Amygdala (tissue), 56 donors: ENCODE measurements at places on chromosomes 7 and 10.

DNA sequence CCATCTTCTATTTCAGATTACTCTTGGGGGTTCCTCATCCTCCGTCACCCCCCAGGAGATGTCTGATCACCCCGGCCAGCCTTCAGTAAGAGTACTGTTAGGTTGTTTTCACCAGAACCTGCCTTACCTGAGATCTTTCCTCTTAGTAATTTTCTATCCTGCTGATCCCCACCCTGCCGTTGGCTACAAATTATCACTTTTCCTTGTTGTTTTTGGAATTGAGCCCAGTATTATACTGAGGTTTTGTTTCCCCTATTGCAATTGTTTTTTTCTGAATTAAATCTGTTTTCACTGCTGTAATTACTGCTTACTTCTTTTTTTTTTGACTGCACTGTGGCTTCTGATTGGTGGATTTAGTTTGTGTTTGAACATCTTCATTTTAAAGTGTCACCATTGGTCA, 14.7 kb downstream of the SPAM1 start:
- no peak for DNase-seq

GRCh38 chr7:155348806-155349205, 51.1 kb downstream of the INSIG1 start:
- no peak for DNase-seq

DNA sequence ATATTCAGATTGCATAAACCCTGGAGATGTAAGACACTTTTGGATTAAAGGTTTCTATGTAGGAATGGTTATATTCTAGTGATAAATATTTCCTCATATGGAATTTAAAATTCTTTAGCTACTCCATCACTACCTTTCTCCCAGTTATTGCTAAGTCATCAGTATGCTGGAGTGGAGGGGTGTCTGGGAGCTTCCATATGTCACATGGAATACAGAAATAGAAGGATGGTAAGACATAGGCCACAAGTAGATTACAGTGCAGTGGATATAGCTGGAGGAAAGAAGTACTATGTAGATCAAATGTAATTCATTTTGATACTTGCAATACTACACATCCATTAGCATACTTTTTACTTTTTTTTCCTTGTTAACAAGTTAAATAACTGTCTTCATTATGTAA, 428.4 kb downstream of the ARL4A start:
- DNase-seq: no peak

DNA sequence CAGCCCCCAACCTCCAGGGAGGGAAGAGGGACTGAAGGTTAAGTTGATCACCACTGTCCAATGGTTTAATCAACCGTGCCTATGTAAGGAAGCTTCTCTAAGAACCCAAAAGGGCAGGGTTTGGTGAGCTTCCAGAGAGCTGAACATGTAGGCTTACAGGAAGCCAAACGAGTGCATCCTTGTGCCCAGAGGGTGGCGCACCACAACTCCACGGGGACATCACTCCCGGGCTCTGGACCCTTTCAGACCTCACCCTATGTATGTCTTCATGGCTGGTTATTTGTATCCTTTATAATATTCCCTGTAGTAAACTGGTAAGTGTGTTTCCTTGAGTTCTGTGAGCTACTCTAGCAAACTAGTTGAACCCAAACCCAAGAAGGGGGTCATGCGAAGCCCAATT, 11.5 kb upstream of the NFKB2 start:
- DNase-seq: no peak

- no peak for DNase-seq
Measured at GRCh38 chr10:77881636-77882035, 44.9 kb downstream of the DLG5 start.

DNA sequence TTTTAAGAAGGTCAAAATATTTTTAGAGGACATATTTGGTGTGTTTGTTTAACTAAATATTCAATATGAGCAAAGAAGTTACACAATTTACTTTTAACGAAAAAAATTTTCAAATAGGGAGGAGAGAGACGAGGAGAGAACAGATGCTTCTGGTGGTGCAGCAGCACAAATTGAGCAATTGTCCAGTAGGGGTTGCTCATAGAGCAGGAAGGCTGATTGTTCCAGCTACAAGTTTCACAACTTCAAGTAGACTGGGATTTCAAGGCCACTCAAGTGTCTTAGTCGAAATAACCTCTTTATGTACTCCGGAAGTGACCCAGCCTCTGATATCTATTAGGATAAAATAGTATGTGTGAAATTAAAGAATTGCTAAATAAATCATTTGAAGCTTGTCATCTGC, 197.9 kb downstream of the HDAC9 start:
- no peak for DNase-seq

DNA sequence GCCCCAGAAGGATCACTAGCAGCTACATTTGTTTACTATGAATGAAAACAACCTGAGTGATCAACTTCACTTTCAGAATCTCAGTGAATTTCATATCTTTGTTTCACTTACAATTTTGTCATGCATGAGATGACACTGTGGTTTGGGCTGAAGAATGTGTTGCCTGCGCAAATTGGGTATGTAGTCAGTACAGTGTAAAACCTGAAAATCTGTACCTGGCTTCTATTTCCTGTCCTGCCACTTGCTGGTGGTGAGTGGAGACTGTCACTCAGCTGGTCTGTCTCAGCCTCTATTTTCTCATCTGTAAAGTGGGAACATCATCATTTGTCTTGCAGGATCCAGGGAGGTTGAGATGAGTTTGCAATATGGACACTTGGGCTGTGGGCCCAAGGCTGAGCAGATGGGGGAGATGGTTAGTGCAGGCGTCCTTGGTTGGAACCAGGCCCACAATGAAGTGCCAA, 118.0 kb downstream of the WDFY4 start:
- no peak for DNase-seq

DNA sequence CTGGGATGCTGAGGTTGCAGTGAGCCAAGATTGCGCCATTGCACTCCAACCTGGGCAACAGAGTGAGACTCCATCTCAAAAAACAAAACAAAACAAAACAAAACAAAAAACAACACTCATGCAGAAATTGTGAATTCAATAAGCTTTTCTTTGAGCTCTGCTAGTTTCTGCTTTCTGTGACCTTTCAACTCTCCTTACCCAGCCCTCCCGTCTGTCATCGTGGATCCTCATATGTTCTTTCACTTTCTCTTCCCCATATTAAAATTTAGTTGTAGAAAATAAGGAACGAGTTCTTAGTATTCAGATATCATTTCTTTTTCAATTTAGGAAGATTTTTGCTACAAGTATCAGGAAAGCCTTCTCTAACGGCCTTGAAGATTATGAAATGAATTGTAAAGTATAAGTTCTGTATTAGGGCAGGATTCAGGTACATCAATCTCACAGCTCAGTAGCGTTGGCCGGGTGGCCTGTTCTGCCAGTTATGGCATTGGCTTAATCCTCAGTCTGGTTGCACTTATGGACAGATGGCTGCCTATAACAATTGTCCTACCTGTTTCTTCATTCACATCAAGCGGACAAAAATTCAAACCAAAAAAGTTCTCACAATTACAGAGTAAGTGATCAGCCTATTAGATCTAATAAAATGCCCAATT, 1167.0 kb downstream of the SORCS3 start:
- no peak for DNase-seq

- no peak for DNase-seq
Measured at GRCh38 chr7:74226633-74227032, 16.8 kb downstream of the LAT2 start.

GRCh38 chr7:27088002-27088922, 7.5 kb downstream of the HOXA1 start:
- DNase-seq: no peak

DNA sequence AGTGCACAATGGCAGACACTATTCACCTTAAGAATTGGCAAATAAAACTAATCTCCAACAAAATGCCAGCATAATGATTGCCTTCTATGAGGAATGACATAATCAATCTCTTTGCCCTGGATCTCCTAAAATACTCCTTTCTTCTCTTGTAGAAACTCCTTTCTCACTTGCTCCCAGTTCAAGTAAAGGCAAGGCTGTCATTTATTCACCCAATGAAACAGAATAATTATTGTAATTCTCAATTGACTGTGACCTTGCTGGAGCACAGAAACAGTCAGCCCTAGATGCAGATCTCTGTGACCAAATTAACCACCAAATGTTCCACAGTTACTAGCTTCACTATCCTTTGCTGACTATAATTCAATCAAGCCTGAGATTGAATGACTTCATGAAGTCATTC, 99.3 kb downstream of the SEMA3C start:
- no peak for DNase-seq

DNA sequence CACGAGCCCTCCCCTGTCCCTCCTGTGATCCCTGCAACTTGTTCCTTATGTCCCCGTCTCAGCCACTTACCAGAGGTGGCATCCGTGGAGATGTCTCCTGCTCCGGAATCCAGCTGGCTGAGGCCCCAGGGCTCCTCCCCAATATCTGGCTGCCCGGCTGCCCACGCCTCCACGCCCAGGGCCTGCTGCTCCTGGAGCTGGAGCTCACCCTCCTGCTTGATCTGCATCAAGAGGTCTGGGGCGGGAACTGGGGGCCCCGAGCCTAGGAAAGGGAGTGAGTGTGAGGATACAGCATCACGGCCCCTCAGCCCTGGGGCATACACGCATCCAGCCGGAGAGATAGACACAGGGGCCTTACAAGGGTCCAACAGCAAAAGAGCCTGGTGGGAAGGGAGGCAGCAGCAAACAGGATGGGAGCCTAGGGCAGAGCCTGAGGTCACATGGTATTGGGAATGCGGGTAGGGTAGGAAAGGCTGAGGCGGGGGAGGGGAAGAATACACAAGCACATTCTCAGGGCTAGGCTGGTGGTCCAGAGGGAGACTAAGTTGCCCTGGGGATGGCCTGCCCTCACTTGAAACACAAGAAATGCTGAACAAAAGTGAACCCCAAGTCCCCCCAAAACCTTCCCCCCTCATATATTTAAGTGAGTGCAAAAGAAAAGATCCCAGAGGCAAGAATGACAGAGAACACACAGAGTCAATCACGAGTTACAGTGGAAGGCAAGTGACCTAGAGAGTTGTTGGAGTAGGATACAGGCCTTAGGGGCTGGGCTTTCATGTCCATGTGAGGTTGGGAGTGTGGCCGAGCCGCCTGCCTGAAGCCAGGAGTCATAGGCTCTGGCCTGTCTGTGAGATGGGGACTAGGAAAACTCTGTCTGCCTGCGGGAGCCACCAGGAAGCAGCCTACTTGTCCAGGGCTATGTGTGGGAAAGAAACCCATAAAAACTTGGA, 16.9 kb upstream of the ZNF777 start:
- DNase-seq: no peak

DNA sequence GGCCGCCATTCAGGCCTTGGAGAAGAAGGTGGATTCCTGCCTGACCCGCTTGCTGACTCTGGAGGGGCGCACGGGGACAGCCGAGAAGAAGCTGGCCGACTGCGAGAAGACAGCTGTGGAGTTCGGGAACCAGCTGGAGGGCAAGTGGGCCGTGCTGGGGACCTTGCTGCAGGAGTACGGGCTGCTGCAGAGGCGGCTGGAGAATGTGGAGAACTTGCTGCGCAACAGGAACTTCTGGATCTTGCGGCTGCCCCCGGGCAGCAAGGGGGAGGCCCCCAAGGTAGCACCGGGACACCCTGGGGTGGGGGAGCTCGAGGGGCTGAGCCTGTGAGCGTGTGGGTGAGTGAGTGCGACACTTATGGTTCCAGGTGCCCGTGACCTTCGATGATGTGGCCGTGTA, 4.5 kb downstream of the ZNF783 start:
- no peak for DNase-seq

GRCh38 chr10:108608860-108609259, 1314.5 kb downstream of the XPNPEP1 start:
- DNase-seq: no peak

DNA sequence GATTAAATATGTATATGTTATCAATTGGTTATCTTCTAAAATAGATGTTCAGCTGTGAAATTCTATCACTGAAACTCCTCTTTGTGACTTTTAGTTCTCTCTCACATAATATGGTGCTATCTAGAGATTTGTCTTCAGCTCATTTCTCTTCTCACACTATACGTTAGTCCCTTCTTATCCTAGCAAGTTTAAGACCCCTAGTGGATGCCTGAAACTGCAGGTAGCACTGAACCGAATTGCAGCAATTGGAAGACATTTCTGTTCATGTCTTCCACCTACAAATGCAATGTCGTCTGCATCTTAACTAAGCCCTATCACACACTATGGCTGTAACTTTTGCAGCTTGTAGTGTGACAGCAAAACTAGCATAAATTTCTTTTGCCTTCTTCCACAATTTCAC, 442.7 kb upstream of the POM121L12 start:
- DNase-seq: no peak

DNA sequence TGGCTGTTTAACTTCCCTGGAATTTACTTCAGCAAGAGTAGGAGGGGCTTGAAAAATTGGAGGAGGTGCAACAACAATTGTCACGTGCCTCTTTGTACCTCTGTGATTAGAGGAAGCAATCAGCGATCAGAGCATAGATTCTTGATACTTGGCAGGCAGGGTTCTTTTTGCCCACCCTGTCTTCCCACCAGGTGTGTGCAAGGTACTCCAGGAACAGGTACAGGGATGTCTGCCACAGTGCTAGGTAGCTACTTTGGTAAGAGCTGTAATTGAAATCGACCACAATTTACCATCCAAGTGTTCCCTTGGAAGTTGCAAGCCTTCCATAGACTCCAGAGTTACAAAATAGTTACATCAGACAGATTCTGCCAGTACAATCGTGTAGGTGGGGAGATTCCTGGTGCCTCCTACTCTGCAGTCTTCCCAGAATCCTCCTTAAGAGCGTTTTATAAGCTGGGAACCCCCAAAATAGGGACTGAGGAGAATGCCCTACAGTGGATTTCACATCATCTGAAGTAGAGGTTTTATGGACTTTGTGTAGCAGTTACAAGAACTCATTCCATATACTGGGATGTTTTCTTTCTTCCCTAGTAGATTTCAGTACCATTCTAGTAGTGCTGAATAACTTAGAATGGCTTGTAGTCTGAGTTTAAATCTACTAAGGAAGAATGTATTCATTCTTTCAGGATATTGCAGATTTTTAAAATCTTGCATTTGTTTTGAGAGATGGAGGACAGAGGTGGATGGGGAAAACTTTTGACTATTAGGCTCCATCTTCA, 101.9 kb downstream of the EXOC4 start:
- no peak for DNase-seq

- DNase-seq: no peak
Measured at GRCh38 chr7:2082139-2082998, 150.4 kb downstream of the MAD1L1 start.

DNA sequence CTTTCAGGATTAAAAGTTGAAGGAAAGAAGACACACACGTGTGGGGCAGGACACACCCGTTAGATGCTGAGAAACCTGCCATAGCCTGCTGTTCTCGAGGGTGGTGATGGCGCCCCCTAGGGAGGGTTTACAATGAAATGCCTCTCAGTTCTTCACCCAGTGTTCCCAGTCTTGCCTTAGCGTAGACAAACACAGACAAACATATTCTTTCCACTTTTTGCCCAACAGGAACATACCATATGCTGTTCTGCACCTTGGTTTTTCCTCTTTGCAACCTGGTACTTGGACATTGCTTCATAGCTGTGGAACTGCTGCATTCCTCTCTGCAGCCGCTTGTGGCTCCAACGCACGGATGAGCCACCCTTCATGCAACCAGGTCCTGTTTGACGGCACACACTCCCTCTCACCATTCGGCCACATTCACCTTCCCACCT, 23.3 kb upstream of the HSPA12A start:
- DNase-seq: peak; percentile 70

- DNase-seq: no peak
Measured at GRCh38 chr7:31707089-31707488, 20.1 kb downstream of the PPP1R17 start.

GRCh38 chr7:4134631-4135030, 547.5 kb upstream of the FOXK1 start:
- DNase-seq: no peak
